CD4-positive, alpha-beta T cell treated with Interleukin-2 at 100 ng/mL for 4 hours (primary cell): ENCODE measurements at places on chromosomes 3 and 15.

DNA sequence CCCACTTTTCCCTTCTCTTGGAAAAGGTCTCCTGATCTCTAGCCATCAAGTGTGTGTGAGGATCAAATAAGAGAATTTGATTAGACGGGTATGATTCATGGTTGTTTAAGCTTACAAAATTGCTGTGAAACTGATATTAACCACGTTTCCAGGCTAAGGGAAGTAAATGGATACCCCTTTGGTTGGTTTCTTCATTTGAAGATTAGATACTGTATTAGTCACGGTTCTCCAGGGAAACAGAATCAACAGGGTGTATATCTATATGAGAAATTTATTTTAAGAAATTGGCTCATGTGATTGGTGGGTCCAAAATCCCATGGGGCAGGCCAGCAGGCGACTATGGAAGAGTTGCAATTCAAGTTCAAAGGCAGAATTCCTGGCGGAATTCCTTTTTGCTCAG, 112.7 kb upstream of the SELENOK start:
- DNase-seq, result no peak

GRCh38 chr3:195806211-195806915, 5.4 kb downstream of the MUC4 start:
- no peak for DNase-seq

DNA sequence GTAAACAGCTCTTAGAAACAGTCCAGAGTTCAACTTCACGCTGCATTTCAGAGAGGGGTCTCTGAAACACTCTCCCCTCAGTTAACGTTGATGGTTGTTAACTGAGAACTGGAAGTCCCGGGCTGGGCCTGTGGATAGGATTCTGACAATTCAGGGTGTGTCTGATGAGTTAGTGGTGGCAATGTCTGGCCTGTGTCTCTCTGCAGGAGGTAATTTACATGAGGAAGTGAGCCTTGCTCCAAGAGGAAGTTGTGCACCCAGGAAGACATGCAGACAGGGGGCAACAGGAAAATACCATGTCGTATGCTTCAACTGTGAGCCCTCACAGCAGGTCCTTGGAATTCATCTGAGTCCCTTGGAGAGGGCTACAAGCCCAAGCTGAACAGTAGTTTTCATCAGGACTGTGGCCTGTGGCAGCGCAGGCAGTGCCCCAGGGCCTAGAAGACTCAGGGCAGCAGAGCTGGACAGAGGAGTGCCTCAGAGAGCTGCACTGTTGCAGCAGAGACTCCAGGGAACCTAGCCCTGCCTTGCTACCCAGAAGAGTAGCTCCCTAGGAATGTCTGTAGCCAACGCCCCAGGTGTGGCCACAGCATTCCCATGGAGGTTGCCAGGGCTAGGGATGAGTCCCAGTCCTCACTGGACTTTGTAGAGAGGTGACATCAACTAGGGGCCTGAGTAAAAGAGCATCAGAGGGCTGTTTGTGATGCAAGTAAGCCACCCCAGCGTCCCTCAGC, 104.6 kb upstream of the SELENOK start:
- DNase-seq, result no peak

GRCh38 chr3:42010530-42010929, 48.6 kb upstream of the ULK4 start:
- no peak for DNase-seq

- no peak for DNase-seq
These were observed 112.5 kb downstream of the TOP2B start for GRCh38 chr3:25552251-25552650.

DNA sequence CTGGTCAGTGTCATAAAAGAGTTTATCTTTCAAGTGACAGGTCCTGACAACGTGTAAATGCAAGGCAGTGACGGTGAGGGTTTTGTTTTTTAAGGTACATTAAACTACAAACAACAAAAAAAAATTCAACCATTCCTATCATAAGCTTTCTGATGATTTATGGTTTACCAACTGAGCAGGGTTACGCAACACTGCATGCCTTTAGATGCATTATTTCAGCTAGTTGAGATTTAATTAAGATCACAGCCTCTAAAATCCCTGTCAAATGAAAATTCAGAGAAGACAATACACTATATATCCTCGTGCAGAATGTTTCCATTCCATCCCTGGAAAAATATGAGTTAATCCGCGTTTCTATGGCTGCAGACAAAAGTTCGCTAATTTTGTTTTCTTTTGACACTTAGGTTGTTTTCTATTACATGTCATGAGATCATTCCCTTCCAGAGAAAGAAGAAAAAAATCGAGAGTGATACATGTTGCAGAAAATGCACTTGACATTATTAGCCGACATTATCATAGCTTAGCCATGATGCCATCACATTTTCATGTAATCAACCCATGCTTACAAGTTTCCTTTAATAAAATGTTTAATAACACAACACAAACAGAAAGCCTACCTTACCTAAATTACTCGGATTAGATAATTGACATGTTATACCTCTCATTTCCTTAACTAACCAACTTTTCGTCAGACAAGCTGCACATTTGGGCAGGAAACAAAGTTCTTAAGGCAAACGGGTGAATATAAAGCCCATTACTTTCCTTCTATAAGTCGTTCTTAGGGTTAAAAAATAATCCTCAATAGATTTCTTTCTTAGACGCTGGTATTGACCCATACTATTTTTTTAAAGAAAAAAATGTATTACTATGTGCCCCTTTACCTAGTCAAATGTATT, 521.2 kb downstream of the FOXP1 start:
- no peak for DNase-seq

DNA sequence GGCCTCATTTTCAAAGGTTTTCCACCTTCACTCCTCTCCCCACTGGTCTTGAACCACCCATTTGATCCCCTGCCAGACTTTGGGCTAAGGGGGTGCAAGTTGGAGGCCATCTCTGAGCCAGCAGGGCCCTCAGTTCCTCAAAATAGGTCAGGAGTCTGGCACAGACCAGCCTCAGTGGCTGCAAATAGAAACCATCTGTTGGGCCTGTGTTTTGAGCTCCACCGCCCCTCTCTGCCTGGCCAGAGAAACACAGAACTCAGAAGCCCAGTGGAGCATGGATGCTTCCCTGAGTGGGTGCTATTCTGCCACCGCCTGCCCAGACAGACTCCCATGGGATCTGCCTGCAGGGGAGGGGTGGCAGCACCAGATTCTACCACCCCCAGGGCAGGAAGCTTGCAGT, 56.3 kb downstream of the CORO2B start:
- DNase-seq, result no peak

DNA sequence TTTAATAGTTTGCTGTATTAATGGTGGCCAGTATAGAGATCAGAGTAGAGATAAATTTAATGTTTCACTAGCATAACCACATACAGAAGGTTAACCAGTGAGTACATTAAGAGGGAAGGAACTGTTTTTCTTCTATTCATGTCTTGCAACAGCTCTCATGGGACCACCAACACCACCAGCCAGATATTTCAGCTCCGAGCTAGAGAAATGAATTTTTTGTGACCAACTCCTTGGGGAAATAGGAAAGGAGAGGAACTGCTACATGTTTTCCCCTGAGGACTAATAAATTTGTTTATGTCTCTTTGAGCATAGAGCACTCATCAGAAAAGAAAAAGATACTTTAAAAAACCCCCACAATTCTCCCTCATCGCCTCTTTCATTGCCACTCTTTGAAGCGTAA, 247.5 kb downstream of the MBNL1 start:
- DNase-seq, result no peak

DNA sequence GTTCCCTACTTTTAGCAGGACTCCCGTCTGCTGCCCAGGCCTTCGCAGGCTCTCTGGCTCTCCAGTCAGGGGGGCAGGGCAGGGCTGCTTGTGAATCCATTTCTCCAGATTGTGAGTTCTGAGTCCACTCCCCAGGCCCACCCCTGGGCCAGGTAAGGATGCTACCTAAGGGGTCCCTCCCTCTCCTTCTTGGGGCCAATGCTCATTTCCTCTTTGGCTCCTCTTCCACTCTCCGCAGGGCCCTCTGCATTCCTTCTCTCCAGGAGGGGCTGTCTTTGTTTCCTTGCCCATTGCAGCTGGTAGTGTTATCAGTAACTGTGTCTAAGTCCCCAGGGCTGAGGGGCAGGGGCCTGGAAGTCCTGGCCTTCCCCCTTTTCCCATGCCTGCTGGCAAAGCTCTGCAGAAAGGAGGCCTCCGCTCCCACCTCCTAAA, 13.0 kb upstream of the CACNA2D2 start:
- DNase-seq, result no peak

DNA sequence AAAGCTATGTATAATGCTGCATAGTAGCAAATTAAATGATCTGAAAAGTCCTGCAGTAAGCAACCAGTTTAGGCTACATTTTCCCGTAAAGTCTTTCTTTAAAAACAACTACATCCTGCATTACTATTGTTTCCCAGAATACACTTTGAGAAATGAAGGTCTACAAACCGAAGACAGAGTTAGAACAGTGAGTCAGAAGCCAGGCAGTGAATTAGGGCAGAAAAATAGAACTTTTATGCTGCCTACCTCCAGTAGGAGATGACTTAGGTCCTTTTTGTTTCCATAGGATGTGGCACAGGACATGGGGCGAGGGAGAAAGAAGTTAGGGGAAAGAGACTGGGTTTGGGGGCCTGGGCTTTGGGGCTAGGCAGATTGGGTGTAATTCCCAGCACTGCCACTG, 127.3 kb downstream of the PPM1L start:
- DNase-seq, result no peak

- DNase-seq, result no peak
These were observed 76.9 kb upstream of the RGMA start for GRCh38 chr15:93165734-93166470.

GRCh38 chr15:101348643-101349042, 53.6 kb upstream of the SNRPA1 start:
- DNase-seq, result no peak

DNA sequence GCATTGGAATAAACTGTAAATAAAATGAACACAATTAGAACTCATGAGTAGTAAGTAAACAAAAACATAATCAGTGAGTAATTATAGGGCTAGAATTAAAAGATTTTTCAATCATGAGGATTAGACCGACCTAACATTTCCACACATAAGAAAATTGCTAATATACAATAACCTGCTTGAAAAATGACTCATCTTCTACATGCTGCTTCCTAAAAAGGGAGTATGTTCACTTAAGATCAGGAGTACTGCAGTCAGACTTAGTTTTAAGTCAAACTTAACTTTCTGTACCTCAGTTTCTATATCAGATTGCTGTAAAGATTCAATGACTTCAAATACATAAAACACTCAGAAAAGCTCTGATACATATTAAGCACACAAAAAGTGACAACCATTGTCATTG, 22.6 kb upstream of the NEK10 start:
- DNase-seq, result no peak

DNA sequence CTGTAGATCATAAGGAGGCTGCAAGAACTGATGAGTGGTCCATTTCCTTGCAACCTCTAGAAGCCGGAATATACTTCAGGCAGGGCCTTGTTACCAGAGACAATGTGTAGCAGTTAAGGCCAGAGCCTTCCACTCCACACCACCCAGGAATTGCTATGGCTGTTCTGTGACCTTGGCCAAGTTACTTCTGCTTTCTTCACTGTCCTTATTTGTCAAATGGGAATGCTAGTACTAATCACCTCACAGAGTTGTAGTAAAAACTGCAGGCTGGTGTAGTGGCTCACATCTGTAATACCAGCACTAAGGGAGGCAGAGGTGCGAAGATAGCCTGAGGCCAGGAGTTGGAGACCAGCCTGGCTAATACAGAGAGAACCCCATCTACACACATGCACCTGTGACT, 28.7 kb upstream of the RPN1 start:
- DNase-seq, result no peak

DNA sequence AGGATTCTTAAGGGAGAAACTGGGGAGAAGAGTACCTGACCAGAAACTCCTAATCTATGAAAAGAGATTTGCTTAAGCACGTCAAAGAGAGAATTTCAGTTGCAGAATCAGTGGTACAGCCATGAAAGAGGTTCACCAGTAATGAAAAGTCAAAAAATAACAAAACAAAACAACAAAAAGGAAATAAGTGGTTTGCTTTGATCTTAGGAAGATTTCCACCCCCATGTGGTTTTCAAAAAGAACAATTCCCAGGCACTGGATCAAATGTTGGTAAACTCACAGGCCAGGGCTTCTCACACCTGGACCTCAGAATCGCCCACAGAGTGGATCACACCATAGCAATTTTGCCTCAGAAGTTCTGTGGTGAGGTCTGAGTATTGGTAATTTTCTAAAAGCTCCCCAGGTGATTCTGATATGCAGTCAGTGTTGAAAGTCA, 67.5 kb downstream of the TMEM39A start:
- DNase-seq, result no peak

DNA sequence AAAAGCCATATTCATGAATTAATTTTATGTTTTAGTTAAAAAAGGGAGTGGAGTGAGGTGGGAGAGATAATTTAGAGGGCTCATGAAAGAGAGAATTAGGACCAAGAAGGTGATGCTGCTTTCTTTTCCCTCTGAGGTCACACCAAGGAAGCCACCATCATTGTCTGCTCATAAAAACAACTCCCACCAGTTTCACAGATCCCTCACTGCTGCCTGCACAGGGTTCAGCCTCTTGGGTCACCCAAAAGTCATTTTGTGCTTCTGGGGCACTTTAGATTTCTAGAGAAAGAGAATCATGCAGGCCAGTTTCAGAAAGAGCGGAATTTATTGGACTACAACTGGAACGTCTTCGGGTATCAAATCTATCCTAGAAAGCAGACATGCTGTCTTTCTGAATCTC, 241.4 kb upstream of the EOMES start:
- DNase-seq, result no peak

DNA sequence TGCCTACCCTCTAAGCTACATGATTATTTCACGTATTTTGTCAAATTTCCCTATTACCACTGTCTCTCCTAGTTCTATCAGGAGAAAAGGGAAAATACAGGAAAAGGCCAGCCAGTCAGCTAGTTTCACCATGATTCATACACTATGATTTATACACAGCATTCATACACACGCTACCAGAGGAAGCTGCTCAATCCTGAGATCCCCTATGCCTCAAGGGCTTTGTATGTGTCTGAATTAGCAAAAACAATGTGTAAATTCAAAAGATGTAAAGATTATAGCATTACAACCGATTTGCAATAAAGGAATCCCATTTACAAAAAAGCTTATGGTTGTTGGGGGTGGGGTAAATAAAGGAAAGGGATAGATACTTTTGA, 3.1 kb upstream of the ACKR4 start:
- no peak for DNase-seq

GRCh38 chr15:79849789-79850188, 47.0 kb downstream of the MTHFS start:
- DNase-seq, result no peak

- no peak for DNase-seq
These were observed 35.5 kb downstream of the CYFIP1 start for GRCh38 chr15:22944651-22945050.

GRCh38 chr15:70976851-70977250, 84.2 kb downstream of the LRRC49 start:
- no peak for DNase-seq

GRCh38 chr3:182889948-182890629, 90.2 kb downstream of the DCUN1D1 start:
- no peak for DNase-seq

- DNase-seq, result no peak
These were observed 125.0 kb downstream of the PDZRN3 start for GRCh38 chr3:73499787-73500186.

- no peak for DNase-seq
These were observed 213.5 kb upstream of the PRICKLE2 start for GRCh38 chr3:64438812-64439211.

- DNase-seq, result no peak
These were observed 693.2 kb upstream of the CCDC54 start for GRCh38 chr3:106683953-106684620.
